A172 (cell line): ENCODE measurements at places on chromosomes 1 and 21. TPM values are rescaled to one million over a fixed set of nuclear protein-coding genes. Genes with fewer than 3 reads are reported as not detected.

Gene MFAP2
- 0.41 TPM in 1 of 2 replicates, not detected in the other for total RNA-seq

- DNase-seq = no peak
Measured at GRCh38 chr1:28779751-28780408, 32.1 kb upstream of the OPRD1 start.

DNA sequence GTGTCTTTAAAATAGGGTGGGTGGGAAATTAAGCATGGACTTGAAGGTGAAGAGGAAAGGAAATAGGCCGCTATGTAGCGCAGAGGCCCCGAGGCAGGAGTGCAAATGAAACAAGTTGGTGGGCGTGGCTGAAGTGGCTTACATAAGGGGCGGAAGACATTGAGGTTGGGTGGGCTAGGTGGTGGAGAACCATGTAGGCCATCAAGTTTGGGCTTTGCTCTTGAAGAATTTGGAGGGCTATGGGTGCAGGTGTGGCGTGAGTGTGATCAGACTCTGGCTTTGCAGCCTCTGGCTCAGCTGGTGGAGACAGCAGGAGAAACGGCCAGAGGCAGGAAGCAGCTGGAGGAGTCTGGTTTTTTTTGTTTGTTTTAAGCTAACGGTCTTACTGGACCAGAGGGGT is 6.7 kb downstream of the SLFNL1 start:
- DNase-seq = no peak

Gene PODN
- not detected in 2 replicates for total RNA-seq

Gene FCRLA
- 0.09 and 0.43 TPM in 2 replicates for total RNA-seq

Gene PTTG1IP
- total RNA-seq = 637 and 713 TPM in 2 replicates

DNA sequence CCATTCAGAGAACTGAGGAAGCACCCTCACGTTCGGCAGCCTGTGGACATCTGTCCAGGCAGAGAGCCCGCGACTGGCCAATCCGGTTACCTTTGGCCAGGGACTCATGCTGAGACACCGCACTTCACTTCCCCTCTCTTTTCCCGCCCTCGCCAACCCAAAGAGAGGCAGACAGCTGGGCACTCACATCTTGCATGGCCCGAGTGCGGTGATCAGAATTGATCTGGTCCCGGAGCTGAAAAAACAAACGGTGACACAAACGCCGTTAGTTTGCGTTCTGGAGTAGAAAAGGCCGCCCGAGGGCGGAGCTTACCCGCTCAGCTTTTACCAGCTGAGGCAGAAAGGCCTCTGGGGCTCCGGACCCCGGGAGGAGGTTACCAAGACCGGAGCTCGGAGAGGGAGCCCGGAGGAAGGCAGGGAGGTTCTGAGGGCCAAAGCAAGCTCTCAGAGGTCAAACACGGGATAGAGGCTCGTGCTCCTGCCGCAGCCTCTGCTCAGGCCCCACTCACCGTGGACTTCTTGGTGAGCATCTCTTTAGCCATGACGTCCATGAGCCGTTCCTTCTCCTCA is 376 bp downstream of the SF3A3 start:
- DNase-seq = peak; percentile 21

DNA sequence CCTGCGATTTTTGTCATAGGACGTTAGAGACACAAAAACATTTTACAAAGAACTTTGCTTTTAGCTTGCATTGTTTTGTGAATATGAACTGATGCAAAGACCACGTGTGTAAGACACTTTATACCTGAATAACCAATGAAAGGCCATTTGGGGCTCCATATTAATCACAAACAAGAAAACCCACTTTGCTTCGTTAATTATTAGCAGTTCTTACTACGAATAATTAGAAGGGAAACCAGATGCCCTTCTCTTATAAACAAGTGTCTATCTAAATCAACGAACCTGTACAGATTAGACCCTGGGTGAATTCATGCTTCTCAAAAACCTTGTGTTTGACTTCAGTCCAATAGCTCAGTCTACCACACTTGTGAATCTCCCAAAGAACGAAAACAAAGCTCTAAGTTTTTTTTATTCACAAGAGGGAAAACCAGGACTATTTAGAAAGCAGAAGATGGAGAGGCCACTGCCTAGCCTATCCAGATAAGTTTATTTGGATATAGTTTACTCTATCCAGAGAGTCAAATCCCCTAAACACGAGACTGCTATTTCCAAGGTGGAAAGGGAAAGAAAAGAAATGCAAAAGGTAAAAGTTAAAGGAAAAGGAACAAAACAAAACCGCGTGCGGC is 897 bp downstream of the CYYR1 start:
- no peak for DNase-seq

Gene CLCA4
- total RNA-seq = not detected in 2 replicates

DNA sequence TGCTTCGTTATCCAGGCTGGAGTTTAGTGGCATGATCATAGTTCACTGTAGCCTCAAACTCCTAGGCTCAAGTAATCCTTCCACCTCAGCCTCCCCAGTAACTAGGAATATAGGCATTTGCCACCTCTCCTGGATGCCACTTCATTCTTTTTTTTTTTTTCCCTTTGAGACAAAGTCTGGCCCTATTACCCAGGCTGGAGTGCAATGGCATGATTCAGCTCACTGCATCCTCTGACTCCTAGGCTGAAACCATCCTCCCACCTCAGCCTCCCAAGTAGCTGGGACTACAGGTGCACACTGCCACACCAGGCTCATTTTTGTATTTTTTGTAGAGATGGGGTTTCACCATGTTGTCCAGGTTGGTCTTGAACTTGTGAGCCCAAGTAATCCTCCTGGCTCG is 19.3 kb downstream of the OSBPL9 start:
- no peak for DNase-seq

- peak; percentile 80 for DNase-seq
Measured at GRCh38 chr1:53541761-53542550, 82.8 kb downstream of the DMRTB1 start.

Gene STUM
- not detected in 2 replicates for total RNA-seq

GRCh38 chr1:98196012-98196411 is 275.2 kb upstream of the DPYD start:
- no peak for DNase-seq

Gene SLFNL1
- total RNA-seq = 0.02 and 0.17 TPM in 2 replicates

DNA sequence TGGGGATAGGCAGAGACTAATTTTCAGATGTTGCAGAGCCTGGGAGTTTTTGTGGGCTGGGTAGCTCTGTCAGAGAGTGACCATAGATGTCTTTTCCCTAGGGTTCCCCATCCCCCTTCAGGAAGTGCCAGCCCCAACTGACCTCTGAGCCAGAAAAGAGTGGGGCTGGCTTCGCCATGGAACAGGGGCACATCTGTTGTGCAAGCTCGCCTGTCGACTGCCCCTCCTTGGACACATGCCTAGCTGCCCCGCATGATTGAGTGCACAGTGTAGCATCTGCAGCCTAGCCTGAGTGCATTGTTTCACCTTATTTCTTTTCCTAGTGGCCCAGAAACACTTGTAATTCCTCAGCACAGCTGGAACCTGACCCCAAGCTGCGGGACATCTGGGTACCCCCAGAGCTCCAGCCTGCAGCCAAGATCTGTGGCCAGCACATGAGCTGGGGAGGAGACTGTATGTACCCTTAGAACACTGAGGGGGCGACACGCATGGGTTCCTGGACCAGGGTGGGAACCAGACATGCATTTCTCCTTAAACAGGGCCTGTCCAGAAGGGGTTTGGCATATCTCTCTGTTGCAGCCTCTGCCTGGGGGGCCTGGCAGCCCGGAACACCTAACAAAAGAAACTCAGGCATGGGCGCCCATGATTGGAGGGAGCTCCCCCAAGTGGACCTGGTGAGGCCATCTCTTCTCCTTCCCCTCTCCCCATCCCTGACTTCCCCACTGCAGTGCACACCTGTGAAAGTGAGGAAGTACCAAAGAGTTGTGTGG is 55.2 kb downstream of the SYT14 start:
- no peak for DNase-seq

GRCh38 chr1:44678626-44679025 is 4.1 kb downstream of the ARMH1 start:
- no peak for DNase-seq

DNA sequence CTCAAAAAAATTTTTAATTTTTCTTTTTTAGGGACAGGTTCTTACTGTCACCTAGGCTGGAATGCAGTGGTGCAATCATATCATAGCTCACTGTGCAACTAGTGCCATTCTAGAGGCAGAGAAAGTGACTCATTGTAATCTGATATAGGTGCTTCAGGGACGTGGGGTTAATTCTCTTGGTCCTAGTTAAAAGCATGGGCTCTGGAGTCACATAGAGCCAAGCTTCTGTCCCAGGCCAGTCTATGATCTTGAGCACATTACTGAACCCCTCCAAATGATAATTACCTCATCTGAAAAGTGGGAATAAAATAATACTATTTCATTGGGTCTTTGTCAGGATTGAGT is 1.1 kb upstream of the ADIPOR1 start:
- peak; percentile 40 for DNase-seq

DNA sequence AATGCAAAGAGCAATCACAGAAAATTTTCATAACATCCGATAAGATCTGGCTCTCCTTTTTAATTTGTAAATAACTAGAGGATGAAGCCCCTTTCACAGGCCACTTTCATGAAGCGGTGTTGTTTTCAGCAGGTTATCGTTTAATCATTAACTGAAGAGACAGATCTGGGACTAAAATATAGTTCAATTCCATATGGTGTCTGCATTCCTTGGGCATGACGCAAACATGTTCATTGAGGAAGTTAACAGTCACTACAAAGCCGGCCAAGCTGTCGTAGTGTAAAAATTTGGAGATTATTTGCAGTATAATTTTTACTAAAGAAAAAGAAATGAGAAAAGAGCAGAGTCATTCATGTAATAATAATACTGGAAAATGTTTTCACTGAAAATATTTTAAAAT is 565.2 kb upstream of the ADAMTS5 start:
- DNase-seq = no peak

DNA sequence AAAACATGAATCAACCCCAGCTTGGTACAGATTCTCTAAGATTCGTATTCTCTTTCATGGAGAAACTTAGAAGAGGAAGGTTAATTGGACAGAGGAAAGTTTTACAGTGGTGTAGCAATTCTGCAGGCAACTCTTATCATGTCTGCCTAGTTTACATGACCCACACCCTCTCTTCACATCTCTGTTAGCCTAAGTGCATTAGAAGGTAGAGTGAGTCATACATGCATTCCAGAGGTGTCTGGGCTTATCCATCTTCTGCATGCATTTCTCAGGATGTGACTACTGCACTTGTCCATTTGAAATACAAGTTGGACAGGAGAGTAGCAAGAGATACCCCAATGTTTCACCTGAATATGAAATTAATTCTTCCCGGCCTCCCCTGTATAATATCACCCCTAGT is 578.4 kb upstream of the NCAM2 start:
- no peak for DNase-seq

DNA sequence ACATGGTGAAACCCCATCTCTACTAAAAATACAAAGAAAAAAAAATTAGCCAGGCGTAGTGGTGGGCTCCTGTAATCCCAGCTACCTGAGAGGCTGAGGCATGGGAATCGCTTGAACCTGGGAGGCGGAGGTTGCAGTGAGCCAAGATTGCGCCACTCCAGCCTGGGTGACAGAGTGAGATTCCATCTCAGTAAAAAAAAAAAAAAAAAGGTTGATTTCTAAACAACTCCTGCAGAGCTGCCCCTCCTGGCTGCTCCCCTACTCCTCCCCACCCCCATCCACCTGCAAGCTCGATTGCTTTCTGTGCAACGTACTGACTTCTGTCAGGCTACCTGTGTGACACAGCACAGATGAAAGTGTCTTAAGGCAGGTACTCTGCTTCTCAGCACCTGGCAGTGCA is 13.3 kb downstream of the ETV3L start:
- DNase-seq = no peak

- DNase-seq = no peak
Measured at GRCh38 chr1:7374563-7375160, 396.4 kb upstream of the VAMP3 start.
